Hippocampal formation (tissue), 2 donors: ENCODE measurements at places on chromosomes 5 and 9.

GRCh38 chr5:39057734-39058133 is 16.5 kb downstream of the RICTOR start:
- DNase-seq, result no peak

DNA sequence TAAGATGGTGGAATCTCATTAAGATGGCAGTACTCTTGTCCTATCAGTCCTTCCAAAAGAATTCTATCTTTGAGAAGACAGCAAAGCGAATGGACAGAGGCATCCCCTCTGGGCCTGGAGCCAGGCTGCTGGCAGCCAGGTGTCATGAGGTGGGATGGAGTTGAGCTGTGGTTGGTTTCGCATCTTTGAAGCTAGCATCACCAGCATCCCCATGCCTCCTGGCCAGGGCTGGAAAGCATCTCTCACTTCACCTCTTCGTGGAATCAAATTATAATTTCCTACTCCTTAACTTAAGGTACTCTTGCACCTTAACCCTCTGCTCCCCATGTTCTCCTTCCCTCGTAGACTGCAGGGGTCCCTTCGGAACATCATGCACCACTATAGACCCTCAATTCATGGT is 248.3 kb downstream of the GADD45G start:
- no peak for DNase-seq

GRCh38 chr9:70044490-70045307 is 1.1 kb downstream of the MAMDC2 start:
- no peak for DNase-seq

DNA sequence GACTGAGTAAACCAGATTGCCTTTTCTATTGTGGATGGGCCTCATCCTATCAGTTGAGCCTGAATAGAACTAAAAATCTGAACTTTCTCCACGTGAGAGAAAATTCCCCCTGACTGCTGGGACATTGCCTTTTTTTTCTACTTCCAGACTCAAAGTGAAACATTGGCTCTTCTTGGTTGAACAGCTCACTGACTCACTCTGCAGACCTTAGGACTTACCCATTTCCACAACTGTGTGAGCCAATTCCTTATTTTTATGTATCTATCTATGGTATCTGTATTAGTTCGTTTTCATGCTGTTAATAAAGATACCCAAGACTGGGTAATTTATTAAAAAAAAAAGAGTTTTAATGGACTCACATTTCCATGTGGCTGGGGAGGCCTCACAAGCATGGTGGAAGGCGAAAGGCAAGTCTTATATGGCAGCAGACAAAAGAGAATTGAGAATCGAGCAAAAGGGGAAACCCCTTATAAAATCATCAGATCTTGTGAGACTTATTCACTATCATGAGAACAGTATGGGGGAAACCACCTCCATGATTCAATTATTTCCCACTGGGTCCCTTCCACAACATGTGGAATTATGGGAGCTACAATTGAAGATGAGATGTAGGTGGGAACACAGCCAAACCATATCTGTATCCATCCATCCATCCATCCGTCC is 306.7 kb upstream of the SLC24A2 start:
- no peak for DNase-seq

GRCh38 chr5:172584638-172585037 is 56.4 kb upstream of the NEURL1B start:
- no peak for DNase-seq

DNA sequence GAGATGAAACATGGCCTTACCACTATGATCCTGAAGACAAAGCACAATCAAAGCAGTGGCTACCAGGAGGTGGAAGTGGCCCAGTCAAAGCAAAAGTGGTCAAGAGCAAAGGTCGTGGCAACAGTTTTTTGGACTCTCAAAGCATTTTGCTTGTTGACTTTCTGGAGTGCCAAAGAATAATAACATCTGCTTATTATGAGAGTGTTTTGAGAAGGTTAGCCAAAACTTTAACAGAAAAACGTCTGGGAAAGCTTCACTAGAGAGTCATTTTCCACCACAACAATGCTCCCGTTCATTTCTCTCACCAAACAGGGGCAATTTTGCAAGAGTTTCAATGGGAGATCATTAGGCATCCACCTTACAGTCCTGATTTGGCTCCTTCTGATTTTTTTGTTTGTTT is 33.6 kb upstream of the MAMDC2 start:
- DNase-seq, result no peak

GRCh38 chr5:161846746-161847145 is 1.2 kb upstream of the GABRA1 start:
- DNase-seq, result no peak
